Ovary (tissue), 10 donors: ENCODE measurements at places on chromosomes 6 and 20. TPM values are rescaled to one million over a fixed set of nuclear protein-coding genes. Genes with fewer than 3 reads are reported as not detected.

- DNase-seq, result no peak
Measured at GRCh38 chr6:38871741-38872568, 156.8 kb downstream of the DNAH8 start.

DNA sequence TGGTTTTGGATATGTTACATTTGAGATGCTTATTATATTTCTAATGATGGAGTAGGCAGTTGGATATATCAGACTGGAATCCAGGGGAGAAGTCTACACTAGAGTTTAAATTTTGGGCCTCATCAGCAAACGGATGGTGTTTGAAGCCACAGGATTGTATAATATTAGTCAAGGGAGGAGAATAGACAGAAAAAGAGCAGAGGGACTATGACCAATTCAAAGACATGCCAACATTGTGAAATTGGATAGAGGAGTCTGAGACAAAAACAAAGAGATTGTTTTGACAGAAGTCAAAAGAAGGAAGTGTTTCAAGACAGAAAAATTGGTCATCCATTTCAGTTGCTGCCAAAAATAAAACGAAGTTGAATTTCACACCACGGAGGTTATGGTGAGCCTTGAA lies 66.5 kb downstream of the NOX3 start:
- DNase-seq, result no peak

The SPEF1 gene
- 2.3 TPM for total RNA-seq

DNA sequence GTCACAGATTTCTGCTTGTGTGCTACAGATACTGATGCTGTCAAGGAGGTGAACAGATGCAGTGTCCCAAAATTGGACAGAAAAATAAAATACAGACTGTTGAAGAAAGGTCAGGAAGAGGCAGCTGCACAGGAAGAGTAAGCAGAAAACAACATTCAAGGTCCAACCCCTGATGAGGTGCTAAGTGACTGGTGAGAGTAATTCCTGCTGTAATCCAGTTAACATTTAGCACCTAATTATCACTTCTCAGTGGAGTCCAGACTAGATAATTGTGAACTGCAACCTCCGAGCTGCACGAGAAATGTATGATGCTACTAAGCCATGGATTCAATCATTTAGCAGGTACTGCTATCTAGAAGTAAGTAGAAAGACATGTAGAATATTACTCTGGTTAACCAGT lies 36.3 kb upstream of the NRSN1 start:
- DNase-seq, result no peak

DNA sequence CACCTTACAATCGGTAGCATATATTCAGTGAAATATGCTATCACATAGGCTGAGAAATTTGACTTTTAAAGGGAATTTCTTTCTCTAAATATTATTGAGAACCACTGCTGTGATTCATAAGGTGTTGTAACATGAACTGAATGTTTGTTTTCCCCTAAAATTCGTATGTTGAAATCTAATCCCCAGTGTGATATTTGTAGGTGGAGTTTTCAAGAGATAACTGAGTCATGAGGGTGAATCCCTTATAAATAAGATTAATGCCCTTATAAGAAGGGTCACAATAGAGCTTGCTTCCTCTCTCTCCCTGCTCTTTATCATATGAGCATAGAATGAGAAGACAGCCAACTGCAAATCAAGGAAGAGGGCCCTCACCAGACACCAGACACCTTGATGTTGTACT lies 64.8 kb downstream of the LMBRD1 start:
- no peak for DNase-seq
